GM12878 (cell line): ENCODE measurements at places on chromosomes 16 and 17.
A peak's percentile ranks its signal among the peaks of the same experiment; 100 is the strongest.

- H3K27me3 ChIP-seq, result no peaks in the 10 kb centered on the region
- H3K4me1 ChIP-seq, result peaks cover 18% of the 10 kb centered on the region
- H3K36me3 ChIP-seq, result peaks cover 3% of the 10 kb centered on the region
- peak overlapping the region; percentile 26; the same call in 1 of the 2 replicates for H3K4me3 ChIP-seq
- H3K27ac ChIP-seq, result 0 out of 2 replicates have a peak overlapping the region, but pooled peaks have one; percentile 1
- no peak for DNase-seq
Observed at GRCh38 chr16:23959072-23959751, 123.4 kb downstream of the PRKCB start.

- peaks cover 1% of the 10 kb centered on the region; the same call in 1 of the 2 replicates for H3K27me3 ChIP-seq
- H3K4me1 ChIP-seq, result no peaks in the 10 kb centered on the region
- no peak overlapping the region for H3K27ac ChIP-seq
- H3K36me3 ChIP-seq, result no peaks in the 10 kb centered on the region
- no peak overlapping the region for H3K4me3 ChIP-seq
Observed at GRCh38 chr16:48215738-48216137, 28.4 kb upstream of the LONP2 start.

DNA sequence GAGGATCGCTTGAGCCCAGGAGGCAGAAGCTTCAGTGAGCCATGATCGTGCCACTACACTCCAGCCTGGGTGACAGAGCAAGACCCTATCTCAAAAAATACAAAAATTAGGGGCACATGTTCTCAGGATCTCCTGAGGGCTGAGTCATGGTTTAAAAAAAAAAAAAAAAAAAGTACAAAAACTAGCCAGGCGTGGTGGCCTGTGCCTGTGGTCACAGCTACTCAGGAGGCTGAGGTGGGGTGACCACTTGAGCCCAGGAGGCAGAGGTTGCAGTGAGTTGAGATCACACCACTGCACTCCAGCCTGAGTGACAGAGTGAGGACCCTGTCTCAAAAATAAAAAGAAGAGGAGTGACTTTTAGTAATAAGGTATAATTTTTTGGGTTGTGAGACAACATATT lies 16.9 kb downstream of the BLMH start:
- DNase-seq, result no peak
- H3K4me3 ChIP-seq, result no peak overlapping the region
- peaks cover 5% of the 10 kb centered on the region for H3K36me3 ChIP-seq
- H3K27ac ChIP-seq, result no peak overlapping the region
- no peaks in the 10 kb centered on the region; the same call in 1 of the 2 replicates for H3K4me1 ChIP-seq
- H3K27me3 ChIP-seq, result no peaks in the 10 kb centered on the region

- DNase-seq, result no peak
- H3K36me3 ChIP-seq, result peaks cover 5% of the 10 kb centered on the region
- H3K4me1 ChIP-seq, result no peaks in the 10 kb centered on the region
- no peak overlapping the region for H3K27ac ChIP-seq
- no peaks in the 10 kb centered on the region for H3K27me3 ChIP-seq
Observed at GRCh38 chr16:67120025-67120424, 10.3 kb downstream of the PHAF1 start.

GRCh38 chr17:17440938-17441675 lies 35.7 kb upstream of the MED9 start:
- no peak overlapping the region for H3K27ac ChIP-seq
- H3K4me1 ChIP-seq, result no peaks in the 10 kb centered on the region
- H3K27me3 ChIP-seq, result no peaks in the 10 kb centered on the region
- no peaks in the 10 kb centered on the region for H3K36me3 ChIP-seq
- H3K4me3 ChIP-seq, result no peak overlapping the region

DNA sequence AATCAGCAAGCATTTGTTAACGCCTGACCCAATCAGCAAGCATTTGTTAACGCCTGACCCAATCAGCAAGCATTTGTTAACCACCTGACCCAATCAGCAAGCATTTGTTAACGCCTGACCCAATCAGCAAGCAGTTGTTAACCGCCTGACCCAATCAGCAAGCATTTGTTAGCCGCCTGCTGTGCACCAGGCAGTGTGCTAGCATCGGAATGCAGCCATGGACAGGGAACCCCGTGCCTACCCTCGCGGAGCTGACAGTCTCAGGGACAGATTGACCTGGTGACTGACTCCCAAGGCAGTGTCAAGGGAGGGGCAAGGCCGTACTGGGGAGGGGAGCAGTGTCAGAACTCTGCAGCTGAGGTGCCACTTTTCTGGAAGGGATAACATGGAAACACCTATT lies 66.9 kb downstream of the ABR start:
- no peak for DNase-seq
- H3K36me3 ChIP-seq, result no peaks in the 10 kb centered on the region; the same call in 1 of the 2 replicates
- H3K27ac ChIP-seq, result no peak overlapping the region
- peaks cover 28% of the 10 kb centered on the region for H3K4me1 ChIP-seq
- no peaks in the 10 kb centered on the region for H3K27me3 ChIP-seq
- no peak overlapping the region for H3K4me3 ChIP-seq

GRCh38 chr16:27251541-27252205 lies 16.9 kb downstream of the NSMCE1 start:
- DNase-seq, result no peak
- H3K4me3 ChIP-seq, result no peak overlapping the region
- H3K27ac ChIP-seq, result no peak overlapping the region
- H3K36me3 ChIP-seq, result no peaks in the 10 kb centered on the region; the same call in 1 of the 2 replicates

- no peak overlapping the region for H3K27ac ChIP-seq
- no peak for DNase-seq
- no peaks in the 10 kb centered on the region for H3K27me3 ChIP-seq
- H3K4me1 ChIP-seq, result no peaks in the 10 kb centered on the region
Observed at GRCh38 chr17:9628509-9628908, 16.8 kb upstream of the USP43 start.

GRCh38 chr17:82034371-82035011 lies 3.0 kb downstream of the DCXR start:
- no peak for DNase-seq
- no peaks in the 10 kb centered on the region for H3K27me3 ChIP-seq
- peaks cover 10% of the 10 kb centered on the region for H3K4me1 ChIP-seq
- H3K36me3 ChIP-seq, result no peaks in the 10 kb centered on the region; the same call in 1 of the 2 replicates

- H3K27me3 ChIP-seq, result no peaks in the 10 kb centered on the region
- DNase-seq, result no peak
- peaks cover 26% of the 10 kb centered on the region for H3K36me3 ChIP-seq
- H3K27ac ChIP-seq, result 0 out of 2 replicates have a peak overlapping the region, but pooled peaks have one; percentile 24
- no peak overlapping the region for H3K4me3 ChIP-seq
Observed at GRCh38 chr17:44152875-44153274, 11.1 kb downstream of the HROB start.

GRCh38 chr16:55035956-55036355 lies 105.3 kb downstream of the IRX5 start:
- DNase-seq, result no peak
- no peak overlapping the region for H3K27ac ChIP-seq
- no peaks in the 10 kb centered on the region for H3K36me3 ChIP-seq
- H3K4me1 ChIP-seq, result no peaks in the 10 kb centered on the region
- H3K4me3 ChIP-seq, result no peak overlapping the region

DNA sequence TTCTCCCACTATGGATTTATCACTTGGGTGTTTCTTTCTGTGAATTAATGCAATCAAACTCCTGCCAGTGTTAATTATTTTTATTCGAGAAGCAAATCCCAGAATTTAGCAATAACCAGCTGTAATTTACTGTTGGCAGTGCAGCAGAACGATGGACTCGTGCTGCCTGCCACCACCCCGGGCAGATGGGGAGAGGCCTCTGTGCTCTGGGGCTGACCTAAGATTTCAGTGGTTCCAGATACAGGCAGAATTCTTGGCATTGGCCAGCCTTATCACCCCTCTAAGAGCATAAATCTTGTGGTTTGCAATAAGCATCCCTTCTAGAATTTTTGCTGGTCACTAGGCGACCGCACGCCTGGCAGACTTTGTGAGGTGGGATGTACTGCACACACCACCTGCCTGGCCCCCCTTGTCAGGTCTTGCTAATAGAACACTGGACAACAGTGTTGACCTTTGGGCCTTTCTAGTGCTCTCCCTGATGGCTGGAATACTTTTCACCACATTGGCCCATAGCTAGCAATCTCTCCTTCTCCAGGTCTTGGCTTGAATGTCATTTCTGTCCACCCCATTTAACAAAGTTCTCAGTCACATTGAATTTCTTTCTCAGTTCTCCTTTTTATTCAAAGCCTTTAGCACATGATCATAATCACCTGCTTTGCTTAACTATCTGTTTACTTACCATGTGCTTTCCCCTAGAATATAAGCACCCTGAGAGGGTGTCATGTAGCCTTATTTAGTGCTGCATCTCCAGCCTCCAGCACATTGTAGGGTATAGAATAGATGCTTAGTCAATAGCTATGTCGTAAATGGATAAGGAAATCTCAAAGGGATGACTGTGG lies 122.1 kb upstream of the DYNLRB2 start:
- H3K36me3 ChIP-seq, result no peaks in the 10 kb centered on the region
- no peaks in the 10 kb centered on the region for H3K27me3 ChIP-seq
- H3K27ac ChIP-seq, result no peak overlapping the region
- no peak overlapping the region for H3K4me3 ChIP-seq
- no peaks in the 10 kb centered on the region for H3K4me1 ChIP-seq

GRCh38 chr16:5895976-5896375 lies 798.4 kb upstream of the EEF2KMT start:
- no peak overlapping the region for H3K27ac ChIP-seq
- no peaks in the 10 kb centered on the region for H3K36me3 ChIP-seq
- H3K4me1 ChIP-seq, result no peaks in the 10 kb centered on the region
- H3K4me3 ChIP-seq, result no peak overlapping the region
- no peaks in the 10 kb centered on the region for H3K27me3 ChIP-seq
- no peak for DNase-seq

DNA sequence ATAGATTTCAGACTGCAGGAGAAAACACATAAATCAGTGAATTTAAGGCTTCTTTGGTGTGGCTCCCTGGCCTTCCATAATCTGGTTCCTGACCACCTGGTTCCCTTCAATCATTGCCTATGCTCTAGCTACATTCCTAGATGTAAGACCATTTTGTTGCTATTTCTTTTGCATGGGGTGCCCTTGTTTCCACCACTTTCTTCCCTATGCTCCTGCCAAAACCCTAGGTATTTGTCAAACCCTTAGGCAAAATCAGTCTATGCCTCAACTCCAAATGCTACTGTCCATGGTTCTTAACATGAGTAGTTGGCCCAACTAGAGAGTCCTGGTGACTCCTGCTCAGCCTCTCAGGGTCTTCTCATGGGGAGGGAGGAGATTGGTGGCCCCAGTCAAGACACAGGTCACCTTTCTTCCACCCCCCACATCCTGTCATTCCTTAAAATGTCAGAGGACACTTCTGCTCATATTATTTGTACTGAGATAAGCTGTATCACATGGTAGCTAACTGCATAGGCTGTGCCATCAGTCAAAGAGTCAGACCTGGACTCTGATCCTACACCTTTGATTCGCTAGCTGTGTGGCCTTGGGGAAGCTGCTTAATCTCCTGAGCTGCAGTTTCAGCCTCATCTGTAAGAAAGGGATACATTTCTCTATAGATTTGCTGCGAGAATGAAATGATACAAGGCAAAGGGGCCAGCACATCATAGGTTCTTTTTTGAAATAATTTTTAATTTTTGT lies 15.0 kb downstream of the ACSM5 start:
- no peaks in the 10 kb centered on the region for H3K4me1 ChIP-seq
- H3K27me3 ChIP-seq, result no peaks in the 10 kb centered on the region
- no peaks in the 10 kb centered on the region for H3K36me3 ChIP-seq
- DNase-seq, result no peak

DNA sequence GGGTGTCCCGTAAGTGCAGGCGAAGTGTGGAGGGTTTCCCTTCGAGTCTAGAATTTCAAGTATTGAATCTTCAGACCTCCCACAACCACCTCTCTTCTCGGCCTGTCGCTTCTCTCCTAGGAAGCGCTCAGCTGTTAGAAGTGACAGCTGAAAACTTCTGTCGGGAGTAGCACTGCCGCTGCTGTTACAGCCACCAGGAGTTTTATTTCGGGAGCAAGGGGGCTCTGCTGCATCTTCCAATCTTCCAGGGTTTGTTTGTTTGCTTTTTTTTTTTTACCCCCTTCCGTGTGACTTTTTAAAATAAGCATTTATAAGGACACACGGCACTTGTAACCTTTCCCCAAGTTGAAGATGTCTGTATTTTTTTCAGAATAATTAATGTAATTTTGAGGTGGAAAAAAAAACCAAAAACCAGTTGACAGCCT lies 767 bp downstream of the RPS6KB1 start:
- no peaks in the 10 kb centered on the region for H3K27me3 ChIP-seq
- no peaks in the 10 kb centered on the region for H3K4me1 ChIP-seq
- no peak for DNase-seq
- H3K27ac ChIP-seq, result peak overlapping the region; percentile 76

DNA sequence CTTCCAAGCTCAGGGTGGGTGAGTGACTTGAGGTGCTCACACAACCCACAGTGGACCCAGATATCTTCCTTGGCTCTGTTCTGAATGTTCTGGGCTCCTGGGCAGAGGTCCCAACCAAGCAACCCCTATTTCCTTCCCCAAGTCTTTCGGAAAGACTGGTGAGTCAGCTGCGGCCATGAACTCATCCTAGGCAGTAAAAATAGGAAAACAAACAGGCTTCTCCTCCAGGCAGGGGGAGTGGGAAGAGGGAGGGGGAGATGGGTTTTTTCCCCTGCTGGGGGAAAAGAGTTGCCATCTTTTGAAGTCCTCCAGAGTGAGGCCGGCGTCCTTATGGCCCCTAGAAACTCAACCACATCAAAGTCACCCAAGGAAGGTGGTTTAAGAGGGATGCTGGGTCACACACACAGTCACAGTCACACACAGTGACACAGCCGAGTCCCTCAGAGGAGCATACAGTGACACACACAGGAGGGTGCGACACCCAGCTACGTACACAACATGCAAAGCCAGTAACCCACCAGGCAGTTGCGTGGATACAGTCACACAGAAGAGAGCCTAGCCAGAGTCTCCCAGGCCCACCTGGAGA lies 16.0 kb upstream of the DLX4 start:
- H3K36me3 ChIP-seq, result no peaks in the 10 kb centered on the region
- DNase-seq, result no peak

GRCh38 chr16:46768809-46769208 lies 20.7 kb upstream of the MYLK3 start:
- H3K36me3 ChIP-seq, result no peaks in the 10 kb centered on the region
- H3K4me1 ChIP-seq, result peaks cover 9% of the 10 kb centered on the region
- no peak overlapping the region for H3K4me3 ChIP-seq
- DNase-seq, result no peak

GRCh38 chr16:76213860-76214259 lies 63.3 kb upstream of the CNTNAP4 start:
- no peak overlapping the region for H3K27ac ChIP-seq
- H3K27me3 ChIP-seq, result no peaks in the 10 kb centered on the region
- H3K4me3 ChIP-seq, result no peak overlapping the region
- H3K4me1 ChIP-seq, result no peaks in the 10 kb centered on the region

DNA sequence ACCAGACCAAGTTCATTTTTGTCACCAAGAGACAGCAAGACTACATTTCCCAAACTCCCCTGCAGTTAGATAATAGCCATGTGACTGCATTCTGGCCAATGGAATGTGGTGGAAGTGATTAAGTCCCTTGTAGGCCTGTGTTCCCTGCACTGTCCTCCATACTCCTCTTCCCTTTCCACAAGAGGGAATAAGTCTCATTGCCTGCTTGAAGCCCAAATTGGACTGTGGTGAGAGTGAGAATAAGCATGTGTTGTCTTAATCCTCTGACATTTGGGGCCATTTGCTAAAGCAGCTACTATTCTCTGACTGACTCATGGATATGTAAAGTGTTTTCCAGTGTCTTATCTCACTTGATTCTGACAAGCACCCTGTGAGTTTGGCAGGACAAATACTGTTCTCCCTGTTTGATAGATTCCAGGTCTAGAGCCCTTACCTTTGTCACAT lies 20.7 kb downstream of the PIK3R6 start:
- peaks cover 42% of the 10 kb centered on the region for H3K4me1 ChIP-seq
- H3K36me3 ChIP-seq, result peaks cover 32% of the 10 kb centered on the region
- H3K4me3 ChIP-seq, result no peak overlapping the region
- no peaks in the 10 kb centered on the region for H3K27me3 ChIP-seq
- peak overlapping the region; percentile 42 for H3K27ac ChIP-seq
- no peak for DNase-seq
